A549 treated with ZK216348 at 1 μM for 4 hours (cell line): ENCODE measurements at places on chromosomes 16 and 17. TPM values are rescaled to one million over a fixed set of nuclear protein-coding genes. Genes with fewer than 3 reads are reported as not detected.

Gene MYOCD
- total RNA-seq, result 0.39 to 1.9 TPM (median 1.0 TPM) in 5 replicates

Gene TM4SF5
- total RNA-seq, result 0.44 to 1.2 TPM (median 0.78 TPM) in 5 replicates

Gene ERN1
- 2.3 to 5.4 TPM (median 4.0 TPM) in 5 replicates for total RNA-seq

Gene PABPN1L
- not detected in 5 replicates for total RNA-seq

Gene C17orf58
- 14.7 to 20.8 TPM (median 18.4 TPM) in 5 replicates for total RNA-seq

Gene CX3CL1
- 0.07 to 0.19 TPM (median 0.12 TPM) in 4 of 5 replicates, not detected in the other for total RNA-seq

Gene LPO
- not detected in 5 replicates for total RNA-seq

Gene TTLL6
- 0.14 to 0.73 TPM (median 0.62 TPM) in 5 replicates for total RNA-seq

Gene IL34
- total RNA-seq, result 0.32 to 0.83 TPM (median 0.43 TPM) in 4 of 5 replicates, not detected in the other

Gene SLC16A3
- total RNA-seq, result 65.3 to 167 TPM (median 146 TPM) in 5 replicates

Gene TBC1D3B
- 1.5 to 4.3 TPM (median 3.4 TPM) in 5 replicates for total RNA-seq

Gene LLGL2
- 12.2 to 32.9 TPM (median 29.6 TPM) in 5 replicates for total RNA-seq

Gene RNF222
- not detected in 5 replicates for total RNA-seq

Gene RAB26
- 3.0 to 4.2 TPM (median 3.6 TPM) in 5 replicates for total RNA-seq

Gene KRTAP3-2
- not detected in 5 replicates for total RNA-seq

Gene CMTM2
- total RNA-seq, result not detected in 5 replicates

Gene LRRC75A
- 1.1 to 1.5 TPM (median 1.2 TPM) in 5 replicates for total RNA-seq

Gene EME1
- 14.1 to 17.0 TPM (median 15.3 TPM) in 5 replicates for total RNA-seq

Gene TMC8
- total RNA-seq, result 0.18 to 1.2 TPM (median 0.26 TPM) in 5 replicates

Gene CES1
- 30.8 to 52.0 TPM (median 33.8 TPM) in 5 replicates for total RNA-seq

Gene KRT32
- not detected in 5 replicates for total RNA-seq

Gene ZNF423
- 0.07 to 0.31 TPM (median 0.14 TPM) in 5 replicates for total RNA-seq

Gene CACNA1G
- total RNA-seq, result 1.9 to 5.0 TPM (median 4.9 TPM) in 5 replicates

Gene CIITA
- total RNA-seq, result 0.08 to 0.16 TPM (median 0.16 TPM) in 3 of 5 replicates, not detected in the others

Gene BRICD5
- 2.8 to 6.7 TPM (median 5.2 TPM) in 5 replicates for total RNA-seq

Gene BICDL2
- total RNA-seq, result not detected in 5 replicates

Gene PARD6A
- total RNA-seq, result 1.2 to 2.6 TPM (median 1.8 TPM) in 5 replicates

Gene CACNG1
- 0.11 to 0.37 TPM in 2 of 5 replicates, not detected in the others for total RNA-seq

Gene SGCA
- 0.95 to 1.6 TPM (median 1.2 TPM) in 5 replicates for total RNA-seq

Gene CACNB1
- 4.1 to 5.9 TPM (median 5.6 TPM) in 5 replicates for total RNA-seq

Gene CMTM1
- 0.50 to 2.4 TPM (median 1.7 TPM) in 5 replicates for total RNA-seq

Gene CHCT1
- not detected in 5 replicates for total RNA-seq

Gene C1QL1
- 13.1 to 36.0 TPM (median 31.1 TPM) in 5 replicates for total RNA-seq

Gene CDRT15
- not detected in 5 replicates for total RNA-seq

Gene PLEKHH3
- 7.7 to 20.0 TPM (median 18.9 TPM) in 5 replicates for total RNA-seq

Gene ZNF624
- total RNA-seq, result 1.0 to 2.3 TPM (median 2.0 TPM) in 5 replicates

Gene TSPAN10
- 2.5 to 6.8 TPM (median 4.7 TPM) in 5 replicates for total RNA-seq

Gene CLEC3A
- total RNA-seq, result not detected in 5 replicates

Gene ST6GALNAC2
- 0.21 to 0.98 TPM (median 0.60 TPM) in 5 replicates for total RNA-seq

Gene MYH1
- total RNA-seq, result not detected in 5 replicates

Gene GCGR
- total RNA-seq, result 0.11 to 0.52 TPM (median 0.31 TPM) in 4 of 5 replicates, not detected in the other

Gene ZNF830
- total RNA-seq, result 13.2 to 24.7 TPM (median 15.2 TPM) in 5 replicates

Gene CHP2
- total RNA-seq, result not detected in 5 replicates

Gene TMEM235
- total RNA-seq, result not detected in 5 replicates

Gene PRSS27
- 1.0 to 2.2 TPM (median 1.8 TPM) in 5 replicates for total RNA-seq

Gene ZNF750
- not detected in 5 replicates for total RNA-seq

Gene CHST5
- 0.08 TPM in 1 of 5 replicates, not detected in the others for total RNA-seq

Gene CLEC18B
- 0.12 to 0.84 TPM (median 0.27 TPM) in 5 replicates for total RNA-seq

Gene CSH2
- not detected in 5 replicates for total RNA-seq

Gene HEXIM1
- 43.1 to 57.4 TPM (median 48.3 TPM) in 5 replicates for total RNA-seq

Gene DNASE1L2
- 0.75 to 2.1 TPM (median 1.6 TPM) in 5 replicates for total RNA-seq

Gene GRAPL
- total RNA-seq, result not detected in 5 replicates

Gene CLCN7
- 36.2 to 82.8 TPM (median 80.0 TPM) in 5 replicates for total RNA-seq

Gene FLOT2
- total RNA-seq, result 68.0 to 96.9 TPM (median 85.9 TPM) in 5 replicates

Gene OR1F1
- 0.32 to 0.76 TPM (median 0.41 TPM) in 5 replicates for total RNA-seq

Gene NOMO2
- total RNA-seq, result 104 to 118 TPM (median 110 TPM) in 5 replicates

Gene SPATA32
- total RNA-seq, result 0.11 to 0.41 TPM (median 0.19 TPM) in 5 replicates

Gene ST3GAL2
- total RNA-seq, result 14.8 to 28.1 TPM (median 23.1 TPM) in 5 replicates

Gene P2RX1
- total RNA-seq, result 0.05 TPM in 1 of 5 replicates, not detected in the others
